ENCODE measurements at places on chromosomes 7 and 10.

- no peak for DNase-seq
Observed at GRCh38 chr7:44564606-44565005, 9.1 kb downstream of the DDX56 start.

GRCh38 chr10:76190634-76191270, 759.3 kb downstream of the LRMDA start:
- no peak for DNase-seq

- DNase-seq: no peak
Observed at GRCh38 chr7:80493121-80493849, 18.6 kb downstream of the GNAT3 start.

DNA sequence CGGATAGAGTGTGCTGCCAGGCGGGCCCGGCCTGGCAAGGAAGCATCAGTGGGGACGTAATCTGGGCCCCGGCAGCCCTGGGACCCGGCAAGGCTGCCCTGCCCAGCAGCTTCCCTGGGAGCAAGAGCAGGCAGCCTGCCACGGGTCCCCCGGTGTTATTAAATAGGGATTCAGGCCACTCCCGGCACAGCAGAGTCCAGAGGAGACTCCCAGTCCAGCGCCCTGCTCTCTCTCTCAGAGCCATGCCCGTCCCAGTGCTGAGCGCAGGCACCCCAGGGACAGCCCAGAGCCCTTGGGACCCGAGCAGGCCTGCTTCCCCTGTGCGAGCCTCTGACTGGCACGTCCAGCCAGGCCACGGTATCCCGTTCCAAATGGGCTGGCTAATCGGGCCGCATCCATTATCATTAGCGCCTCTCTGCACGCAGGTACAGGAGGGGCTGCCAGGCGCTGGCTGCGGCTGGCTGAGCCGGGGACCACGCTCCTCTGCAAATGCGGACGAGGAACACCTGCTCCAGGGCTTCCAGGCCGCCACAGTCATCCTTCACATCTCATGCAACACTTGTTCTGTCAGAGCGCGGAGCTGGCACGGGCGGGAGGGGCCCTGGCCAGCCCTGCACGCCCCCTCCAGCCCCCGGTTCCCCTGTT, 344.2 kb upstream of the MKI67 start:
- no peak for DNase-seq

GRCh38 chr7:86978808-86979506, 80.5 kb downstream of the ELAPOR2 start:
- DNase-seq: no peak

- no peak for DNase-seq
Observed at GRCh38 chr7:112255388-112255720, 48.9 kb downstream of the ZNF277 start.

DNA sequence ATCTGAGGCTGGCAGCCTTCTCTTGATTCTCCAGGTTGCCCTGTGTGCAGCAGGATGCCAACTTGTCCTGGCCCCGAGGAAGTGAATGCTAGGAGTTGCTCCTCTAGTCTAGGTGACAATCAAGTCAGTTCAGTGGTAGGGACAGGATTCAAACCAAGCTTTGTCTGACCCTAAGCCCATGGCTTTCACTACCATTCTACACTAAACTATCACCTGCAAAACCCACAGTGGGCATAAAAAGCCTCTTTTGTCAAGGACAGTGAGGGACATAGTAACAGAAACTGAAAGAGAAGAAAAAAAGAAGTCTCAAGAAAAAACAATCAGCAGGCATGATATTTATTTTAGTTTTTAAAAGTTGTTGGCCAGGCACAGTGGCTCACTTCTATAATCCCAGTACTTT, 33.5 kb downstream of the KCNMA1 start:
- no peak for DNase-seq

- DNase-seq: no peak
Observed at GRCh38 chr7:118590107-118590506, 365.6 kb downstream of the ANKRD7 start.
